NCI-H1417 (cell line): ENCODE measurements at places on chromosomes 13 and 19.
A peak's percentile ranks its signal among the peaks of the same experiment; 100 is the strongest.

GRCh38 chr13:96229356-96229755 is 139.4 kb downstream of the HS6ST3 start:
- DNase-seq: peak; percentile 45

- DNase-seq: no peak
Measured at GRCh38 chr13:45830121-45830520, 21.4 kb downstream of the SIAH3 start.

- no peak for DNase-seq
Measured at GRCh38 chr19:38911388-38912001, 491 bp downstream of the CCER2 start.

- no peak for DNase-seq
Measured at GRCh38 chr19:38736036-38736412, 8.2 kb downstream of the CAPN12 start.

DNA sequence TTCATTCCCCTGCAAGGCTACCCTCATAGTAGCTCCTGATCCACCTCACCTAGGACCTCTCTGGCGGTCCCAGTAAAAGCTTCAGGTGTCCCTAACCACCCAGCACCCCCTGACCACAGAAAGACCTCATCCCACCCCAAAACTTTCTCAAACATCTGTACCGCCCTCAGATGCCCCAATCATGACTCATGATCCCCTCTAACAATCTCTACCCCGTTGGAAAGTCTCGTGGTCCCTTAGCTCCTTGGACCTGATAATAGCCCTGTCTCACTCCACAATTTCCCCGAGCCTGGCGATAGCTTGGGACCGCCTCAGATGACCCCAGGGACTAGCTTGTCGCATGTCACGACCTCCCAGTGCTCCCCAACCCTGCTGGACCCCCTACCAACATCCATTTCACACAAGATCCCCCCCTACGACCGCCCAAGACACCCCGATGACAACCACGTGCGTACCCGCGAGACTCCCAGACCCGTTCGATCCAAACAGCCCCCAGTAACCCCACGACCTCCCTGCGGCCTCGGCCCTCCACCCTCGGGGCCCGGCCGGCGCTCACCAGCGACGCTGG is 450 bp downstream of the NDUFA11 start:
- no peak for DNase-seq

DNA sequence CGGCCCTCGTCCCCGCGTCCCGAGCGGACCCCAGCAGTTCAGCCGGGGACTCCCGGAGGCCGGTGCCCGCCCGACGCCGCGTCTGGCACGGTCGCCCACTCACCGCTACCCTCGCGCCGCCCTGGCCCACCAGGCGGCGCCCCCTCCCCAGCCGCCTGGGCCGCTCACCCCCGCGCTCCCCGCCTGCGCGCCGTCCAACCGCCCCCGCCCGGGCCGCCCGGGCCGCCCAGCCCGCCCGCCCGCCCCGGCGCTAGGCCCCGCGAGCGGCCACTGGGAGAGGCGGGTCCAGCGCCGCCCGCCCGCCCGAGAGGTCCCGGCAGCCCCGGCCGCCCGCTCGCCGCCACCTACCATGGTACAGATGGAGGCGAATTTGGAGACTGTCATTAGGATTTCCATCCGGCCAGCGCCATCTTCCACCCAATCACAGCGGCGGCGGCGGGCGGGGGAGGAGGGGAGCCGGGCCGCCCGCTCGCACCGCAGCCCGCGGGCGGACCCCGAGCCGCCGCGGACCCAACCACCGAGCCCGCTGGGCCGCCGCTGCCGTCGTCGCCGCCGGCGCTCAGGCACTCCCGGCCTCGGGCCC is at the start of gene USP12:
USP12 (minus strand) TSS at position 568 of the 583 bp plus-strand sequence; CDS start at position 396, 172 bp downstream.
- peak; percentile 56 for DNase-seq

DNA sequence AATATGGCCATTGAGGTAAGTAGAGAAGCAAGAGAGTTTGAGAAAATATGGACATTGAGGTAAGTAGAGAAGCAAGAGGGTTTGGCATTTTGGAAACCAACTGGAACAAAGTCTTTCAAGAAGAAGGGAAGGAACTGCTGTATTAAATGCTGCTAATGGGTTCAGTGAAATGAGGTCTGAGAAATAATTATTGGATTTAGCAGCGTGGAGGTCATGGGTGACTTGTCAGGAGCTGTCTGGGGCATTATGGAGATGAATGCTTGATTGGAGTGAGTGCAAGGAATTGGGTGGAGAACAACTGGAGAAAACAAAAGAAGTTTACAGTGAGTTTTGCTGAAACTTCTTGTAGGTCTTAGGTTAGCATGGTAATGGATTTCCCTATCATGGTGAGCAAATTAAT is 232.3 kb downstream of the ATP8A2 start:
- DNase-seq: no peak
